CD4-positive, alpha-beta T cell treated with Interleukin-15 for 1 hour (primary cell): ENCODE measurements at places on chromosomes 11 and 22.

- no peak for DNase-seq
Observed at GRCh38 chr11:127379686-127380085, 379.1 kb upstream of the KIRREL3 start.

DNA sequence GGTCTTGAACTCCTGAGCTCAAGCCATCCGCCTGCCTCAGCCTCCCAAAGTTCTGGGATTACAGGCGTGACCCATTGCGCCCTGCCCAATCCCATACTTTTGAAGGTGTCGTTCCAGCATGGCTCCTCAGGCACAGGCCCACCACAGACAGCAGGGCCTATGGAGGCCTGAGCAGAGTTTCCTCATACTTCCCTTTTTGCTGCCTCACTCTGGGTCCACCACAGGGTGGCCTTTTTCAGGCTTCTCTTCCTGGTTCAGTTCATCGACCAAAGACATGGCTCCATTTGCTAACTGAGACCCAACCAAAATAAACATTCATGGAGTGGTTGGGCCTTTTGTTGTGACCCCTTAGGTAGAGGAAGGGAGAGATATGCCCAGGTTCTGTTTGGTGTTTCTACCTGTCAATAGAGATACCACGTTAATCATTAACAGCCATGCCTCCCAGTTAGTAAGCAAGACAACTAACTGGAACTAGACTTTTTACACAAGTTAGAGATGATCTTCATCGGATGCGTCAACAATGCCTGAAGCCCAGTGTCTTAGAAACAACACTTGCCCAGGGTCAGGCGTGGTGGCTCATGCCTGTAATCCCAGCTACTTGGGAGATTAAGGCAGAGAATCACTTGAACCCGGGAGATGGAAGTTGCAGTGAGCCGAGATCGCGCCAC is 35.1 kb downstream of the TRIOBP start:
- DNase-seq, result no peak

DNA sequence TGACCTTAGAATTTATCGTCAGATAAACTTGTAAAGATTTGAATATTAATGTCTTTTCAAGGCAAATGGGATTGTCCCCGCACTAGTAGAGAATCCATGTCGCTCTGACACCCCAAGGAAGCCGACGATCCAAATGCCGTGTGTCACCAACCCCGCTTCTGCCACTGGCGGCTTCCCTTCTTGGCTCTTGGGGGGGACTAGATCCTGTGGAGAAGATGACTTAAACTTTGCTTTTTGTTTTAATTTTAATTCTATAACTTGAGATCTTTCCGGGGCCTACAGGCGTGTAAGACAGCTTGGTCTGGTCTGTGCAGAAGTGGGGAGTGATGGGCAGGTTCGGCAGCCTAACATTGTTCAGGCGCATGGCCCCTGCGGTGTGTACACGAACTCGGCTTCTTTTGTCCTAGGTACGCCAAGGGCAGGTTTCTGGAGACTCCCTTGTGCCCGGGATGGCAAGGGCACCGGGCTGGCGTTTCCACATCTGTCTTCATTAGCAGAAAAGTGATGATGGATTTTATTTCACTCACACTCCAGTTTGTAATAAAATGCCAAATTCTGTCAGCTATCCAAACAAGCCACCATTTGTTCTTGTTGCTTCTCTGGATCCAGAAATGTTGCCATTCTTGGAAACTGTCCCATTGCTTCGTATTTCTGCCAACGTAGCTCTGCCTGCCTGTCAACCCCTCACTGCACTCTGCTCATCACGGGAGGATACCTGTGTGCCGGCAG is 6.7 kb downstream of the YDJC start:
- no peak for DNase-seq

GRCh38 chr11:82843057-82843795 is 57.0 kb downstream of the PRCP start:
- DNase-seq, result no peak
